Psoas muscle (tissue), 8 donors: ENCODE measurements at places on chromosomes 7 and 10. TPM values are rescaled to one million over a fixed set of nuclear protein-coding genes. Genes with fewer than 3 reads are reported as not detected.

DNA sequence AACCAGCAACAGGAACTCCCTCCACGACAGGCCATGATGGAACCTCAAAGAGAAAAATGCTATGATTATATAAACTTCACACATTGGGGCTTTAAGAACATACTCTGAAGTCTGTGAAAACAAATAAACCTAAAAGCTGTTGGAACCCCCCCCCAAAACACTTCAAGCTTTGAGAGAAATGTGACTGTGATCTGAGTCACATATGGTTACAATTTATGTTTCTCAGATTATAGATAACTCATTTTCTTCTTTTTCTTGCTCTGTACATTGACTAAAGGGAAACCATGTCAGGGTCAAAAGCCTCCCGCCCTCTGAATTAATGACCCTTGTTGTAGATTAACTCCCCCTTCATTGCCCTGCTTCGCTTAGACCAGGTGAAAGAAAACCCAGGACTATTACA is 15.8 kb downstream of the VOPP1 start:
- no peak for DNase-seq

DNA sequence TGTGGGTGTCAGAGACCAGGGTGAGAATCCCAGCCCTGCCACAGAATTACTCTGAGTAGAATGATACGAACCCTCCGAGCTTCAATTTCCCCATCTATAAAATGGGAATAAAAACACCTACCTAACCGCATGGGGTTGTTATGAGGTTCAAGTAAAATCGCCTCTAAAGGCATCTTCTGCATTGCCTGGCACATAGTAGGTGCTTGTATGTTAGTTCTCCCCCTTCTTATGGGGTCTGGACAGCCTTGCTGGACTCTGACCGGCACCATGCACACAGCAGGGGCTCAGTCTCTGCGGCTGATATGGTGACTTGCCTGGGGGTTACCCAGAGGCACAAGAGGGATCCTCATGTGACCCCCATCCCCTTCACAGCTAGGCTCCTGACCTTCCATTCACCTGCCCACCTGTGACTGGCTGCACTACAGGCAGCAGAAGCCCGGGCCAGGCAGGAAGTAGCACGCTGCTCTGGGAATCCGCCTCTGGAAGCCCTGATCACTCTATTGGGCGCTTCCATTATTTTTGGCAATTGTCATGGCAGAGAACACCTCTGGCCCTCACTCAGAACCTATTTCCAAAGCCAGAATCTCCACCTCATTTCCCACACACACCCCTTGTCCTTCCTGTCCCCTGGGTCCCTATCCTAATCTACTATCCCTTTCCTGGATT is 6.0 kb downstream of the SH3PXD2A start:
- no peak for DNase-seq

GRCh38 chr7:24883622-24884013 is 96.4 kb downstream of the OSBPL3 start:
- no peak for DNase-seq

DNA sequence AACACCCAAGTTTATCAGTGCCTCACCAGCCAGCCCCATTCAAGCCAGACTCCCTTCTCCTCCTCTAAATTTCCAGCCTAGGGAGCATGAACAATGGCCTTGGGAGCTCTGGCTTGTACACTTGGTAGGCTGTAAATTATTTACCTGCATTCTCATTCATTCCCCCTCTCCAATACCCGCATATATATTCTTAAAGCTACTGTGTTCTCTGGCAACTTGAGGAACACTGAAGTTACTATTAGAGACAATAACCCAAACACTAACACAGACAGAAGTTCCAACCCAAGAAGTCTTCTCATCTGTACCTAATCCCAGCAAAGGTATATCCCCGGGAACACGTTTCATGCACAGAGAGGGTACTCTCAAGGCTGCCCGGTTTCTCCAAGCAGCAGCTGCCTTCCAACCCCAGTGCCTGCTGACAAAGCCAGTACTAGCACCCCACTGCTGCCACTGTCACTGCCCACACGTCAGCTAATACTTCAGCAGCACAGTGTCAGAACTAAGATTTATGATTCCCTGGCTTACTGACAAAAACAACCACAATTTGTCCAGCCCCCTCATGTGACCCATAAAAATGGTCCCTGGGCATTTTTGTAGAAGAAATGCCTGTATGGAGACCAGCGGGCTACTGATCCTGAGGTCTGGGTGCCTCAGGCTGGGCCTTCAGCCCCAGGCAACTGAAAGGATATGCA is 3.1 kb downstream of the WDR91 start:
- DNase-seq: no peak

DNA sequence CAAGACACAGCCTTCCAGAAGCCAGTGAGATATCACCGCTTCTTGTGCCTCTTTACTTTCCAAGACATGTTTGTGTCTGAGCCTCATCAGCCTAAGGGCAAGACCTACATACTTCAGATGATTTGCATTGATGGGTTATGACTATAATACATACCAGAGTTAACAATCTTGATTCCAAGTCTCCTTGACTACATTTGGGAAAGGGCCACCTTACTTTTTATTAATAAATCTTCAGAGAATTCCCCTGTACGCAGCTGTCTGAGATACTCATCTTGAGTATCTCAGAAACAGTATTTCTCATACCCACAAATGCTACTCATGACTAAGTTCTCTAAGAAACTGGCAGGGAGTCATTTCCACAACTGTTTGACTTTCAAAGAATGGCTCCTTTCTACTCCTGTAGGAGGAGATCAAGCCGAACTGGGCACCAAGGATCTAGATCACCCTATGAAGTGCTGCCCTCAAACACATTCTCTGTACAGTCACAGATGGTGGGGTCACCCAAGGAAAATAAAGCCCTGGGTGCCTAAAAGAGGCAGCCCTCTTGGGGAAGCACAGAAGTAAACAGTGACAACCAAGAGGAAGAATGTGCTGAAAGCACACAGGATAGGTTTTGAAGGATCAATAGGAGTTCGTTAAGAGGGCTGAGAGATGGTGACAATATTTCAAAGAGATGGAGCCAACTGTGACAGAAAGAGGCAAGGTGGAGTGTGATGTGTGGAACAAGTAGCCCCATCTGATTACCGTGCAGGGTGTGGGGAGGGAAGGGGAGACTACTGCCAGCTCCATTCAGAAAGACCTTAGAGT is 138.9 kb downstream of the JAZF1 start:
- DNase-seq: no peak

LRRD1 gene
- total RNA-seq: not detected

OR9A2 gene
- not detected for total RNA-seq

TMEM26 gene
- 0.10 TPM for total RNA-seq

TMEM140 gene
- 74.0 TPM for total RNA-seq
